Stimulated activated CD4-positive, alpha-beta T cell treated with anti-CD3 and anti-CD28 coated beads, Interleukin-12 subunit alpha, Interleukin-12 subunit beta, amount 100 ng/mL, for 24 hours (primary cell): ENCODE measurements at places on chromosomes 1 and 21.
A peak's percentile ranks its signal among the peaks of the same experiment; 100 is the strongest.

DNA sequence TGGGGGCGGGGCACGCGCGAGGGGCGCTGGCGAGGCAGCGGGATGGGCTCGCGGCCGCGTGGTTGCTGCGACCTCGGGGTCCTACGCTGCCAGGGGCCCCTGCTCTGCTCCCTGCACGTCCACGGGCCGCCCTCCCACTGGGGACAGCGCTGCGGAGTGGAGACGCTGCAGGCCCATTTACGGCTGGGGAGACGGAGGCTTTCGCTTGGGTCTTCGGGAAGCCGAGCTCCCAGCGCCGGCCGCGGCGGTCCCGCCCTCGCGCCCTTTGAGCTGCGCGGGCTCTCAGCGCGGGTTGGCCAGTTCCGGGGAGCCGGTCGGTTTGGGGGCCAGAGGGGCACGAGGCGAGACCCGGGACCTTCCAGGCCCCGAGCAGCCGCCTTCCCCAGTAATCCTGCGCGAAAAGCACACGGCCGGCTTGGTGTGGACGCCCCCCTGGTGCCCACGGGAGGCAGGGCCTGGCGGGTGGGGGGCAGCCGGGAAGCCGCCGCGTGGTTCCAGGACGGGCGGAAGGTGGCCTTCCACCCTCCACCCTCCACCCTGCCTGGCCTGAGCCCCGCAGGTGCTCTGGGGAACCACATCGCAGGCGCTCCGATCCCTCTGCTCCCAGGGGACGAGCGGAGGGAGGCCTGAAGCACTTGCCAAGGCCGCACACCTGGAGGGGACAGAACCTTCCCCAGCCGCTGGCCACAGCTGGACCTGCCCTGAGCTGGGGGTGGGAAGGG lies 570 bp upstream of the PEX10 start:
- DNase-seq, result no peak

DNA sequence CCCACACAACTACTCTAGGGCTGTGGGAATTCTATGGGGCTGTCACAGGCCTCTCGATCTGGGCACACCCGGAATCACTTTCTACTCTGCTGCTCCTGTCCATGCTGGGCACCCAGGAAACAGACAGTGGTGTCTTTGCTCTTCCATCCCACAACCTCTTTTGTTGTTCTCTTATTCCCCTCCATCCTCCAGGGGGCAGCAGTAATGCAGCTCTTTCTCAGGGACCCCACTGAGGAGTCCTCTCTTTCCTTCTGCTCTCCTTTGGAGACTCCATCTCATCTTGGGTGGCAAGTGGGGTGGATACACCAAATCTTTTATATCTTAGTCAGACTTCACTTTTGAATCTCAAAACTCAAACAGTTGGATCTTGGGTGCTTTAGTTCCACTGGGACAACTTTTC lies 206.3 kb downstream of the HS2ST1 start:
- no peak for DNase-seq

DNA sequence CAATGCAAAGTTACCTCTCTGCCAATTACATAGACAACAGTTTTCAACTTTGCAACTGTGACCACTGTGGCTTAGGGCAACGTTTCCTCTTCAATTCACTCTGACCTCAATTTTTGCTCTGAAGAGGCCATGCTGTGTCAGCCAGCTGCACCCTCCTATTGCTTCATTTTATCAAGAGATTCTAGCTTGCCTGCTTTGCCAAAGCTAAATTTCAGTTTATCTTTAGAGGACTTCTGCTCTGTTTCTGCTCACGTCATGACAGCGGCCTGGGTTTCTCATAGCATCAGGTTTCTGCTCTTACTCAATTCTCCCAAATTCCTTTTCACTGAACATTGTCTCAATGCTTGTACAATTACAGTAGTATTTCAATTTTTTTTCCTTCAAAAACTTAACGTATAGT lies 154.6 kb downstream of the PLA2G4A start:
- DNase-seq, result no peak

DNA sequence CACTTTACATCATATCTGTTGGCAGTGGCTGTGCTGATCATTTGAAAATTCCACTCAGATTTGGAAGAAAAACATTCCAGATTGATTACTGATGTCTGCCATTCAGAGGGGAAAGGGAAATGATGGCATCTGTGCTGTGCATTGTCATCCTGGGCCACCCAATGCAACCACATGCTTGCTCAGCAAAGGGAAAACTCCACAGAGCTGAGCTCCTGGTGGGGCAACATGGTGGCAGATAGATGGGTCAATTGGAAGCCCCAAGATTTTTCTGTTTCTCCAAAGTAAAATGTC lies 11.8 kb downstream of the OXCT2 start:
- no peak for DNase-seq

GRCh38 chr1:228224198-228225164 lies 16.6 kb downstream of the OBSCN start:
- no peak for DNase-seq

DNA sequence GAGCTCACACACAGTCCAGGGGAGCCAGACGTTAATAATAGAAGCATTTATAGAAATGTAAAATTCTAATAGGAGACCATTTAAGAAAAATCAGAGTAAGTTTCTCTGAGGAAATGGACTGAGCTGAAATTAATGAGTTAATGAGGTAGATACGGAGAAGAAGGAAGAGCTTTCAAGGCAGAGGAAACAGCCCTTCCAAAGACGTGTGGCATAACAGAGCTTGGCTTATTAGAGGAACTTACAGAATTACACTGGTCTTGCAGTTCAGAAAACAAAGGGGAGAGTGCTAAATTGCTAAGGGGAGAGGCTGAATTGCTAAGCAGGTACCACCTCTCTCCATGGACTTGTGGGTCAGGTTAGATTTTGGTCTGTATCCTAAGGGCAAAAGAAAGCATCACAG lies 8.2 kb upstream of the PIGK start:
- no peak for DNase-seq

DNA sequence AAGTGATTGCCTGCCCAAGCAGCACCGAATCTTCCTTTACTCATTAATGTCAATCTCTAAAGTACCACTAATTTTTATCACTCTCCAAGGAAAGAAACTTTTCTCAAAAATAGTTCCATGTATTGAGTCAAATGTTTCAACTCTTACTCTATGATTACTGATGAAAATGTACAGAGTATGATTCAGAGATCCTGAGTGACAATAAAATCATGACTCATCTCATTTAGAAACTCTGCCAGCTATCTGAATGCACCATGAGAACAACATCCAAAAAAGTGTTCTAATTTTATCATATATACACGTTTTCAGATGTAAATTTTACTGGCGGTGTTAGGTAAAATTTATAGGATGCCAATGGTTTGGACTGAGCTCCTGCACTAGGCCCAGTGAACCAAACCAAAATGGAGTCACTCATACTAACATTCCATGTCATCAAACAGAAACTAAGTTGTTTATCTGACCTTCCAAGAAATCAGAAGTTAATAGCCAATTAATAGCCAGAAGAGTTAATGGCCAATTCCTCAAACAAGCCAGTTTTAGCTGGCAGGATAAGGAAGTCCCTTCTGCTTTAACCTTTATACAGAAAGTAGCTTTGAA lies 22.6 kb downstream of the PLPPR5 start:
- no peak for DNase-seq

DNA sequence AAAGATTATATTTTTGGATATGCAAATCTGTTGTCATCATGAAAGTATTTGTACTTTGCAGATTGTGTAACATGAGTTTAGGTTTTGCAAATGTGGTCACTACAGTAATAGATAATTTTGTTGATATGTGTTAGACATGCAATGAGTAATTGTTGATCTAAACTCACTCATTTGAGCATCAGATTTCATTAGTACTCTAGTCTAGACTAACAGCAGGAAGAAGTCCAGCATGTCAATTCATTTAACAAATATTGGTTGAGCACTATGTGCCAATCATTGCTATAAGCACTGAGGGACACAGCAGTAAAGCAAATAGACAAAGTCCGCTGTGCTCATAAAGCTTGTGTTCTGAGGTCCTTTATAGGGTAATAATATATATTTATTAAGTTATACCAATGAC lies 350.0 kb downstream of the USP25 start:
- DNase-seq, result no peak

DNA sequence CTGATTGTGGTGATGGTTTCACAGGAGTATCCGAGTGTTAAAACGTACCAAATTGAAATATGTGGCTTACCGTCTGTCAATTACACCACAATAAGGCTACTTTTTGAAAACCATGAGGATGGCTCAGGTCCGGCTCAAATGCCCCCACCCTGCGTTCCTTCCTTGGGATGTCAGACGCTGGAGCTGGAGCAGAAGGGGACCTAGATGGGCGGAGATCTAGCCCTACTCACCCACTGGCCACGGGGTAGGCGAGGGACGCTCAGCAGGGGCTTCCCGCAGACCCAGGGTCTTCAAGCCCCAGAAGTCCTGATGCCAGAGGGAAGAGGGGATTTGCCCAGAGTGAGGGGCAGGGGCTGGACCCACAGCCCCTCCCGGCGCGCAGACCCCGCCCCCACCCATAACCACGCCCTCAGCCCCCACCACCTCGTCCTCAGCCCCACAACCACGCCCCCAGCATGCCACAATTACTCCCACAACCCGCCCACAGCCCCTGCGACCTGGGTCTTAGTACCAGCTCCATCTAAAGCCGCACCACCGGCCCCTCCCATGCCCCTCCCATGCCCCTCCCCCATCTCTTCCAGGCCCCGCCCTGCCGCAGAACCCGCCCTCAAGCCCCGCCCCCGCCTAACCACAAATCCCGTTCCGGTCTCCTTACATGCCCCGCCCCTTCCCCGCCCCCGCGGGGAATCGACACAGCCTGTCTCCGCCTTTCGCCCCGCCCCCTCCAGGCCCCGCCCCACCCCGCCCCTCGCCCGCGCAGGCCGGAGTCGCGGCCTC lies at the start of gene LRRC3:
Gene LRRC3, plus strand, starts transcription at position 764 of the 777 bp plus-strand sequence. CDS start 1,135 bp downstream, outside the sequence.
- DNase-seq, result peak; percentile 63

DNA sequence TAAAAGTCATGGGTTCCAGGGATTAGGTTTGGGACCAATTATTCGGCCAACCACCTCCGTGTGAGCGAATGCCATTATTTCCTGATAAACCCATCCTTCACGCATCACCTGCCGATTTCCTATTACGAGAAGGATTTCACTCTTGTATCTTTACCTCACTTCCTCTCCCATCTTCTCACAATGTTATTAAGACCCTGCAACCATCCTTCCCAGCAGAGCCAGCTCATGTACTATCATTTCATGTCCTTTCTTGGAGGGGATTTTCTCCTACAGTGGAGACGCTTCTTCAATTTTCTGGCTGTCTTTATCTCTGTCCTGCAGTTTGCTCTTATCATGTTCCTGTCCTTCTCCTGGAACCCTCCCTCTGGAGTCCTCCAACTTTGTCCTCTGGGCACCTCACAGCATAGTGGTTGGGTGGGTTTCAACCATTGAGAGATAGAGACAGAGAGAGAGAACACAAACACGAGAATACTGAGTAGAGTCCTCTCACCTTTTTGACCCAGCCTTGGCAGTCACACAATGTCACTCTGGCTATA lies 192.2 kb downstream of the DYRK1A start:
- no peak for DNase-seq
